CD4-positive, alpha-beta T cell (primary cell): ENCODE measurements at places on chromosomes 11 and 22.

DNA sequence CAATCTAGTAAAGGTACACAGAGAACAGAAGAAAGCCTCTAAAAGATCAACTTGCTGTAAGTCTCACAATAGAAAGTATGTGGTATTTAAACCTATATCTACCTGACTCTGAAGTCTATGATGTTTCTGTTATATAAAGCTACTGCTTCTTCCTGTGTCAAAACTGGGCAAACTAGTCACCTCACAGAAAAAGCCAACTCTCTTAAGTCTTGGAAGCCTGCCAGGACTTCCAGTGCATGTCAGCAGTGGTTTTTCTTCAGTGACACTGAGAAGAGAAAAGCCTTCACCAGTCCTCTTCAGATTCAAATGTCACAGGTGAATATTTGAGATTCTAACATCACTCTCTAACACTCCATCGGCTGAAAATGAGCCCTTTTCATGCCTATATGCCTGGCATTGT is 808.0 kb downstream of the DLG2 start:
- no peak overlapping the region for H3K4me3 ChIP-seq
- no peaks in the 10 kb centered on the region for H3K36me3 ChIP-seq
- H3K27me3 ChIP-seq, result no peaks in the 10 kb centered on the region
- H3K4me1 ChIP-seq, result no peaks in the 10 kb centered on the region

DNA sequence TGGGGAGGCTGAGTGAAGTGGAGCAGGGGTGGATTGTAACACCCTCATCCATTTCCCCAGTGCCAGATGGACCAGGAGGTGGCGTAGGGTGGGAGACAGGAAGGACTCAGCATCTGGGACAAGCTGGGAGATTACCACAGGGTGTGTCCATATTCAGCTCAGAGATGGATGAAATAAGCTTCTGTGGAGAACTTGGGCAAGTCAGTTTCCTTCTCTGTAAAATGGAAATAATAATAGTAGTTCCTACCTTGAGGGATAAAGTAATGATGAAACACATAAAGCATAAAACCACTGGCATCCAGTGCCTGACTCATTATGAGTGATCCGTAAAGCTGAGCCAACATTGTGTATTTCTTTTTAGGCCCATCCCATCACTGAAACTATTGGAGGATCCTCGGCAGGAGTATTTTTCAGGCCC is 607 bp upstream of the ROBO4 start:
- peaks cover 5% of the 10 kb centered on the region for H3K4me1 ChIP-seq
- no peak overlapping the region for H3K27ac ChIP-seq
- peaks cover 6% of the 10 kb centered on the region for H3K27me3 ChIP-seq

DNA sequence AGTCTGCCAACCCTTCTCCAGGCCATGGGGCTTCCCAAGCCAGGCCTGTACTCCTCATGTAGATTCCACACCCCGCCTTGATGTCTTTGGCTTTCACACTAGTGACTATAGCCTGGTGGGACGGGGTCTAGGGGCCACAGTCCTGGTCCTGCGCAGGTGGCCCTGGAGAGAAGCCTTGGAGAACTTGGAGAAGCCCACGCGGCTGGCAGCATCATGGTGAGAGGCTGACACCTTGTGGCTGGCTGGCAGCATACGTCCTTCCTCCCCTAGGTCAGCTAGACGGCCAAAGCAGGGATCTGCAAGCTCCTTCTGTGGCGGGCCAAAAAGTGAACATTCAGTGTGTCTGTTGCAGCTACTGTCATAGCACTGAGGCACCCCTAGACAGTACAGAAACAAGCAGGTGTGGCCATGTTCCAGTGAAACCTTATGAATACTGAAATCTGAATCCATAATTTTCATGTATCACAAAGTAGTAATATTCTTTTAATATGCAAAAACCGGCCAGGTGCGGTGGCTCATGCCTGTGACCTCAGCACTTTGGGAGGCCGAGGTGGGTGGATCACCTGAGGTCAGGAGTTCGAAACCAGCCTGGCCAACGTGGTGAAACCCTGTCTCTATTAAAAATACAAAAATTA is 42.0 kb downstream of the FAM83F start:
- no peaks in the 10 kb centered on the region for H3K36me3 ChIP-seq
- no peaks in the 10 kb centered on the region for H3K27me3 ChIP-seq
- H3K4me1 ChIP-seq, result no peaks in the 10 kb centered on the region
- no peak overlapping the region for H3K27ac ChIP-seq

GRCh38 chr11:85137597-85137996 is 489.5 kb downstream of the DLG2 start:
- H3K27ac ChIP-seq, result no peak overlapping the region
- H3K4me1 ChIP-seq, result no peaks in the 10 kb centered on the region

GRCh38 chr11:111045874-111046273 is 199.7 kb upstream of the POU2AF2 start:
- no peaks in the 10 kb centered on the region for H3K4me1 ChIP-seq
- no peak overlapping the region for H3K27ac ChIP-seq
- H3K4me3 ChIP-seq, result no peak overlapping the region
- H3K27me3 ChIP-seq, result no peaks in the 10 kb centered on the region

- H3K27me3 ChIP-seq, result no peaks in the 10 kb centered on the region
- H3K36me3 ChIP-seq, result no peaks in the 10 kb centered on the region
- no peak overlapping the region for H3K27ac ChIP-seq
- DNase-seq, result no peak
- H3K4me1 ChIP-seq, result no peaks in the 10 kb centered on the region
- no peak overlapping the region for H3K4me3 ChIP-seq
These were observed 10.0 kb upstream of the CCDC83 start for GRCh38 chr11:85845124-85845631.

DNA sequence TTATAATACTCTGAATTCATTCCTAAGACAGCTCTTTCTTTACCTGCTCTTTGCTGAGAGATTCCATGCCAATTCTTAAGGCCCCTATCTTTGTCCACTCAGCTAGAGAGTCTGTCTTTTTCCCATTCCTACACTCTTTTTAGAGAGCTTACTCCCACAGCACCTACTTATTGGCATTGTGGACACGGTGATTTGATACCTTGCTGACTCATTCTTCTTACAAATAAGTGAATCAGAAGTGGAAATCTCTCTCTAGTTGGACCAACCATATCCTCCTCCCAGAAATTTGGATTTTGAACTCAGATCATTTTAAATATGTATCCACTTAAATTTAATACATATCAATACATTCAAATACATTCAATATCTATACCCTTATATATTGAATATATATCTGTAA is 32.5 kb upstream of the OR6M1 start:
- H3K27ac ChIP-seq, result no peak overlapping the region
- no peak overlapping the region for H3K4me3 ChIP-seq
- DNase-seq, result no peak
- H3K36me3 ChIP-seq, result no peaks in the 10 kb centered on the region
